Activated CD4-positive, CD25-positive, alpha-beta regulatory T cell treated with anti-CD3 and anti-CD28 coated beads, Interleukin-2, amount 50 U/mL, for 72 hours (primary cell): ENCODE measurements at places on chromosomes 1 and 21.

- DNase-seq: no peak
Observed at GRCh38 chr1:57866998-57867397, 443.1 kb upstream of the DAB1 start.

DNA sequence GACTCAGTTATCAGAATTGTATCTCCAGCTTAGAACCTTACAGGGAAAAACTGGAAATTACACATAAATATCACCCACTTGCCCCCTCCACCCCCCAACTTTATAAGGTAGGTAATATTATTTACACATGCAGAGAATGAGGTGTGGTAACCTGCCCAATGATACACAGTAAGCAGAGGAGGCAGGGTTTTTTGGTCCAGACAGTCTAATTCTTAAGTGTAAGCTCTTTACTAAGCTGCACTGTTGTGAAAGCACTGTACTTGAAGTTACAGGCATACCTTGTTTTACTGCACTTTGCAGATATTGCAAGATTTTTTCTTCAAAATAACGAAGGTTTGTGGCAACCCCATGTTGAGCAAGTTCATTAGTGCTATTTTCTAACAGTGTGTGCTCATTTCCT lies 24.8 kb upstream of the MYOCOS start:
- DNase-seq: no peak

DNA sequence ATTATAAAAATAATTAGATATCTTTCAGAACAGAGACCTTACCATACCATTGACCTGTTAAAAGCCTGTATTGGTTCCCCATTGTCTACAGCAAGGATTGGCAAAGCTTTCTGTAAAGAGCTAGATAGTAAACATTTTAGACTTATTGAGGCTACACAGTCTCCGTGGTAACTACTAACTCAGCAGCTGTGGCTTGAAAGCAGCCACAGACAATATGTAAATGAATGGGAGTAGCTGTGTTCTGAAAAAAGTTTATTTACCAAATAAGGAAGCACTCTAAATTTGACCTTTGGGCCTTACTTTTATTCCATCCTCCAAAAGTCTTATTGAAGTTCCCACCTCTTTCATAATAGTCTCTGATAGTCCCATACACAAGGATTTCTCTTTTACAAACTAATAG lies 39.7 kb downstream of the NUP210L start:
- DNase-seq: no peak

DNA sequence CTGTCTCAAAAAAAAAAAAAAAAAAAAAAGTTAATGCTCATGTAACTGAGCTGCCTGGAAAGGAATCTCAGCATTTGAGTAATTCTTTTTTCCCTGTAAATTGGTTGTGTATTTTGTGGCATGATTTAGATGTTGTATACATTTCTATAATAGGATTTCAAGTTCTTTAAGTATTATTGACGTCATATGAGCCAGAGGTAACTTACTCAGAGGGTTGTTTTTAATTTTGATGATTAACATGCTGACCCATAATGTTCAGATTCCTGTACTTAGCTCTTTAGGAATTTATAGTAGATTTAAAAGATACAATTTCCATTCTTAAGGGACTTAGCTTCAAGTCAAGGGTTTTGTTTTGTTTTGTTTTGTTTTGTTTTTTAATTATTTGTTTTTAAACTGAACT lies 120.4 kb downstream of the CACHD1 start:
- no peak for DNase-seq

DNA sequence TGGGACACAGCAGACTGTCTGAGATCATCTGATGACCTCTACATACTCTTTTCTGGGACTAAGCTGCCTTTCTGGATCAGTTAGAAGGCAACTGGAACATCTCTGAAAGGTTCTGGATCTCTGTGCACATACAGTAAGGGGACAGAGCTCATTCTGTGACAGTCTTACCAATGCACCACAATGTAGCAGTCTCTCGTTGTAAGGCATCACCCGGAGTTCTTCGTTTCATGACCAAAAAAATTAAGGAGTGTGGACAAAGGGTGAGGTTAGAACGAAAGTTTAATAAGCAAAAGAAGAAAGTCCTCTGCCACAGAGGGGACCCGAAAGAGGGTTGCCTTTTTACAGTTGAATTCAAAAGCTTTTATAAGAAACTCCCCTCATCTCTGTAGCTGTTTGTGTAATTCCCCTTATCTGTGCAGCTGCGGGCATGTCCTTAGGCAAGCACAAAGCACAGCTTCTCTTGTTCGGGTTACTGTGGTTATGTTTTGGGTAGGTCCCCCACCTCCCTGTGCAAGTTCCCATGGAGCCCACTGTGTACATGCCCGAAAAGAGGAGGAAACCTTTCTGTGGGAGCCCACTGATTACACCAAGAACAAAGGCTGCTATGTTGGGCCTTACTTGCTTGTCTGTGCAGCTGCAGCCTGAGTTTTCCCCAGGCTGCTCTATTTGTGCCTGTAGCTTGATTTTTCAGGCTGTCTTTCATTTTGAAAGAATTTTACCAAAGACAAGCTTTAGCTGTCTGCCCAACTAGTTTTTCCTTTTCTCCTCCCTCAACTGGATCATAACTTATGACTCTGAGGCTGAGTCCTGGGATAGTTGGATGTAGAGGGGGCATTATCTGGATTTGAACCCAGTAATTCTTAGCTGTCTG lies 53.1 kb upstream of the CACNA1E start:
- DNase-seq: no peak

DNA sequence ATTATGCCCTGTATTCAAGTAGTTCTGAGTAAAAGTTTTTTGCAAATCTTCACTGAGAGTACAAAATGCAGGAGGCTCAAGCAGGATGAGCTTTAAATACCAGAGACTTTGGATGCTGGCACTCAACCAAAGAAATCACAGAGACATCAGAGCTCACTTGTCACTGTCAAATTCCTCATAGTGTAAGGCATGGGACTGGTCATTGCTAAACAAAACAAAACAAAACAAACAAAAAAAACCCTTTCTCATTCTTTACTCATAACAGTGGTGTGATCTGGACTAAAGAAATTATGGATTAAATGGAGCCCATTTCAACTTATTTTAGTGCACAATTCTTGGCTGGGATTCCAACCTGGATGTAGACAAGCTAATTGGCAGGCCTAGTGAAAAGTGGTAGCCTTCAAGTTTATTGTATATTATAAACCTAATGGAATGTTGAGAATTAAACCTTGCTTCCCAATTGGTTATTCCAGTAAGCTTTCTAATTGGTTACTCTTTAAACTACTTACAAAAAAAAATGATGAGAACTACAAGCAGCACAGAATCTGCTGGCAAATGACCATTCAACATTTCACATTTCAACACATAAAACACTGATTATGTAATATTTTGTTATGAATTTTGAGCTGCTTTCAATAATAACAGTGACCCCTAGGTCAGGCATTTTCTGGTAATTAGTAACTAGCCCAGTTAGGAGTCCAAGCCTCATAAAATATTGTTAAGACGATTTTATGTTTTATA lies 30.6 kb upstream of the NEK7 start:
- no peak for DNase-seq

GRCh38 chr1:40059338-40059959 lies 18.9 kb downstream of the CAP1 start:
- DNase-seq: no peak

GRCh38 chr1:30662291-30662840 lies 61.0 kb downstream of the MATN1 start:
- no peak for DNase-seq

- DNase-seq: no peak
Observed at GRCh38 chr1:116833718-116834117, 76.0 kb upstream of the PTGFRN start.

- no peak for DNase-seq
Observed at GRCh38 chr1:119027759-119028158, 39.6 kb upstream of the TBX15 start.

GRCh38 chr1:153432874-153433681 lies 16.8 kb downstream of the S100A7A start:
- DNase-seq: no peak

DNA sequence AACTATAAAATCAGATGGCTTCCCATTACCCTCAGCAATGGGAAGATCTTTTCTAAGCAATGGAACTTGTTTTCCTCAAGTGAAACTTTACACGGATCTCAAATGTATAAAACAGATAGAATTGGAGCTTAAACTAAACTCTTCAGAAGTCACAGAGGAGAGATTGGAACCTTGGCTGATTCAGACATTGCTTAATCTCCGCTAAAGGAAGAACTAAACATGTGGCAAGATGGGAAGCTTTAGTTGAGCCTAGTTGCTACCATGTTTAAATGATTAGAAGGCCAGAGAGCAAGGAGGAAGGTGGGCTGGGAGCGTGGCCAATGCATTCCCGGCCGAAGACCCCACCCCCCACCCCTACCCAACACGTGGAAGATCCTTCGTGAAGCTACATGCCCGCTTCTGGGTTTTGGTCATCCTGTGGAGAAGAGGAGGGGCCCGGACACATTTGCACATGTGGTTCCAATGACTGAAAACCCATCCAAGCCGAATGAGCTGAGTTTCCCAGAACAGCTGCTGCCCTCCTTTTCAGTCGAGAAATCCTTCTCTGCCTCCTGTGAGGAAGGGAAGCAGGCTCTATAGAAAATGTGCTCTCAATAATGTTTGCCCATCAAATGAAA lies 164.3 kb downstream of the MIS18A start:
- no peak for DNase-seq

DNA sequence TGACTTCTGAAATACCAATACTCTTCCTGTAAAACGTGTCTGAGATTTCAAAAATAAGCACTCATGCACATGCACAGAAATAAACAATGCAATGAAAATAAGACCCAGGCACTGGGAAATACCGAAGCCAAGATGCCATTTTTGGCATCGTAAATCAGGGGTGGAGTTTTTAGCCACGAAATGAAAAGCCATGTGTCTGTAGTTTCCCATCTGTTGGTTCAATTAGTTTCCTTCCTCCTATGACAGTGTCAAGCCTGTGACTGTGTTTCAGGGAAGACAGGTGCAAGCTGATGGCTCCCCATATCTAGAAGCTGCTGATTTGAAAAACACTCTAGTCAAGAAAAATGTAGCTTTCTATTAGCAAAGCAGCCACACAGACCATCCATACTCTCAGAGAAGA lies 480.4 kb upstream of the CAMK1G start:
- no peak for DNase-seq

DNA sequence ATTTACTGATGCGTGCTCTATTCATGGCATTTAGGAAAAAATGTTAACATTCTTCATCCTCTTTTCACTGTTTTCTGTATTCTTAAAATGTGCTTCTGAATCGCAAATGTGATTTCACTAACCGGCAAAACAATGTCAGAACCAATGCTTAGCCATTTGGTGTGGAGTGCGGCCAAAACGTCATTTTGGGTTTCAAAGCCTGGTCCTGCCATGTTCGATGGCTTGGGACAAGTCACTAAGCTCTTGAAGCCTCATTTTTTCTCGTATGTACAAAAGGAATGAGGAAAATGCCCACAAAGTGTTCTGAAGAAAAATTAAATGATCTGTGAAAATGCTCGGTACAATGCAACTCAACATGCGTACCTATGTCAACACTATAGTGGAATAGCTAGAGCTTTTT lies 175.3 kb downstream of the APP start:
- no peak for DNase-seq

DNA sequence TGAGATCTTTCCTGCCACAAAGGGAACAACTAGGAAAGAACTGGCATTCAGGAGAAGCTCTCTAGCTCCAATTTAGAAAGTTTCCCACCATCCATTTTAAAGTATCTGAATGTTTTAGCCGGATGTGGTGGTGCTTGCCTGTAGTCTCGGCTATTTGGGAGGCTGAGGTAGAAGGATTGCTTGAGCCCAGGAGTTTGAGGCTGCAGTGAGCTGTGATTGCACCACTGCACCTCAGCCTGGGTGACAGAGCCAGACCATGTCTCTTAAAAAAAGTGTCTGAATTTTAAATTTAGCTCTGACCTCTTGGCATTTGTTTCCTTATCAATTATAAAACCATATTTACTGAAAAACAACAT lies 67.2 kb downstream of the RPAP2 start:
- no peak for DNase-seq

DNA sequence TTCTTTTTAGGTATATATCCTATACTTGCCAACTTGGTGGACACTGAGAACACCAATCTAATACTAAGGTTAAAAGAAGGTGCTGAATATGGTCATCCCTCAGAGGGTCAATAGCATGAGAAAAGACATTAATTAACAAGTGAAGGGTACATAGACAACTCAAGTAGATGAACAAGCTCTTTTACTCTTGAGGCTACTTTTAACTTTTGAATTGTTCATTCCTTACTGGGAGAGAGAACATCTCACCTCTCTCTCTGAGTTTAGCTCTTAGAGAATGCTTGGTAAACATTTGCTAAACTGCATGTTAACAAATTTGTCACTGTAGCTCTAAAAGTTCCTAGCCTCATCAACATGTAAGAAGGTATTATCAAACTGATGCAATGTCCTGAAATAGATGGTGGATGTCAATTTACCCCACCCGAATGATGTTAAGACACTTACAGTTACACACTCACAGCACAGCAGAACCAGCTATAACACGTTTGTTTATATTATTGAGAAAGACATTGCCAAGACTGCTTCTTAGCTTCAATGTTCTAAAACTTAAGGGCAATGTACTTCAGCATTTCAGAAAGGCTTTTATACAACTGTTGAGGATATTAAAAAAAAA lies 35.9 kb downstream of the HEATR1 start:
- no peak for DNase-seq

DNA sequence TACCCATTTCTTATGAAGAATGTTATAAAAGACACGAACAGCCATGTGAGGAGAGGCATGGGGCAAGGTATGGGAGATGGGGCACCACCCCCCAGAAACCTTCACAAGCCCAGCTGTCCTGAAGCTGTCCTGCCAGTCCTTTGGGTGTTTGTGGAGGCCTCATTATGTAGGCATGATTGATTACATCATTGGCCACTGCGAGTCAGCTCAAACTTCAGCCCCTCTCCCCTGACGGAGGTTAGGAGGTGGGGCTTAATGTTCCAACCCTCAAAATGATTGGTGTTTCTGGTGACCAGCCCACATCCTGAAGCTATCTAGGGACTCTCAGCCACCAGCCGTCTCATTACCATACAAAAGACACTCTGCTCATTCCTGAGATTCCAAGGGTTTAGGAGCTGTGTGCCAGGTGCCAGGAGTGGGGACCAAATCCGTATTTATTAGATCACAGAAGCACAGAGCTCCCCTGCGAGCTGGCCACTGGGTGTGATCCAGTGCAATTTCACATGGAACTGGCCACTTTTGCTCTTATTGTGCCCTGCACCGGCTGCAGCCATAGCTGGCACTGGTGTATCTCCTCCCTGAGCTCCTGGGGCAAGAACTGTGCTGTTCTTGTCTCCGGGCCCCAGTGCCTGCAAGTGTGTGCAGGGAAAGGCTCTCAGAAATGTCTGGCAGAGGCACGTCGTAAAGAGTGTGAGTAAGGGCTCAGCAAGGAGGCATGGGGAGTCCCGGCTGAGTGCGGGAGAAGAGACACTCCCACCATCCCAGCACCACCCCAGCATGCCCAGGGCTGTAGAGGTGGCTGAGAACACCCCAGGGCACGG lies 10.5 kb downstream of the KIAA1614 start:
- no peak for DNase-seq
